ENCODE measurements at places on chromosomes 2 and 18. TPM values are rescaled to one million over a fixed set of nuclear protein-coding genes. Genes with fewer than 3 reads are reported as not detected.

DNA sequence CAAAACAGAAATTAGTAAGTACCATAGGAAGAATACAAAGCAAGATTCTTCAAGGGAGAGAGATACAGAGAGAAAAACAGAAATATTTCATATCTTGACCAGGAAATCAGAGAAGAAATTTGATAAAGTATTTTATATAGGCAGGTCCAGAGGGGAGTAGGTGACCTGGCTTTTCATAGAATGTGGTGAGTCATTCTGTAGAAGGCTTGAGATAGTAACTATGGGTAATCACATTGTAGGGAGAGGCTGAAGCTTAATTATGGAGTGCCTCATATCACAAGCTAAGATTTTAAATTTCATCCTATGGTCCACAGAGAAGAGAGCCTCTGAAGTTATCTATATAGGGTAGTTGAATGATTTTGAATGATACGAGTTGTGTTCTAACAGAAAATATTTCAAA is 195.0 kb upstream of the CYRIA start:
- DNase-seq, result no peak

DNA sequence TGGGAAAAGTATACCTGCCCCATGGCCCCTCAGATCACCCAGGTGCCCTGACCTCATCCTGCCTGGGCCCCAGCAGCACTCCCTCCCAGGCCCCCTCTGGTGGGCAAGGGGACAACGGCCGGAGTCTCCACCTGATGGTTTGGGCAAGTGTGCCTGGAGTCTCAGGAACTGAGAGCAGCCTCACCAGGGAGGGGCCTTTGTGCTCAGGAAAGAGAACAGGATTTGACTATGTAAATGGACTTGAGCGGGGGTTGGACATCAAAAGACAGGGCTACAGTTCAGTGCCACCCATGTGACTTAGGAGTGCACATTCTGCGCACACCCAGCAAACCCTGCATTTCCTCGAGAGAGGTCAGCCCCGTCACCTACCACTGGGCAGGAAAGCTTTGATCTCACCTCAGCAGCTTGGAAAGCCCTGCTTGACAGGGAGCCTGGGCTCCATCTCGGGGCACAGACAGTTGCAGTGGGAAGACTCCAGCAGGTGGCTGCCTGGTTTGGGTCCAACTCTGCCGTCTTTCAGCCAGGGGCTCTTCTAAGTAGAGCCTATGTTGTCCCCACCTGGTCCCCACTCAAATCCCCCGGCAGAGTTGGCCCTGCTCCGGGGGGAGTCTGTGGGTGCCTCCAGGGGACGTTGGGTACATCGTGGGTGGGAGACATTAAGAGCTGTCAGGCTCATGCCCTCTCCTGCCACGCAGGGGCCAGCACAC is 3.3 kb downstream of the INPP5D start:
- peak; percentile 49 for DNase-seq

The TTR gene
- 0.11 TPM for polyA plus RNA-seq

DNA sequence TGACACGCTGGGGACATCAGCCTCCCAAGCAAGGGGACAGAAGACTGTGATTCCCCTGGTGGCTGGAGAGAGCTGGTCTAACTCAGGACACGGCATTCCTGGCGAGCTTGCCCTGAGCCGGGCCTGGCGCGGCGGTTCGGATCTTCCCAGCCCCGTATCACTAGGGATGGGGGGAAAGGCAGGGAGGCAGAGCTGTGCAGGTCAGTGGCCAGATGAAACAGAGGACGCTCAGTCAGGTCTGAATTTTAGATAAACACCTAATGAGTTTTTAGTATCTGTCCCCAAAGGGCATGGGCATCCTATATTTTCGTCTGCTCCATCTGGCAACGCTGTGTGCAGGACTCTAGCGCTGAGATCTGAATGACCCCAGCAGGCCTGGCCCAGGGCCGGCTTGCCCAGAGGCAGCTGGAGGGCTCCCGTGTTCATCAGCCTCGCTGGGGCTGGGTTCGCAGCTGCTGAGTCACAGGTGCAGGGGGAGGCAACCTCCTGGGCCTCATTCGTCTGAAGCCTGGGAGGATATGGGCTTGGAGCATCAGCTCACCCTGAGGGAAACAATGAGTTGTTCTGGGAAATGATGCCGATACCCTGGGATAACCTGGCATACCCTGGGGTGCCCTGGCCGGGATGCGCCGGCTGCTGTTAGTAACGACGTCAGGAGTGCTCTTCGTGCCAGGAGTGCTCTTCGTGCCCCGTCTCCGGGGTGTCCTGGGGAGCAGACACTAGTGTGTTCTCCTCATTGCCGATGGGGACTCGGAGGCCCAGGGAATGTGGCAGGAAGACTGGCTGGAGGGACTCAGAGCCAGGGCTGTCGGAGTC is 48.1 kb upstream of the HPCAL1 start:
- no peak for DNase-seq

The GPR17 gene
- 4.0 TPM for polyA plus RNA-seq
